ENCODE measurements at places on chromosomes 6 and 20. TPM values are rescaled to one million over a fixed set of nuclear protein-coding genes. Genes with fewer than 3 reads are reported as not detected.

GRCh38 chr20:53635221-53635620 lies 41.6 kb upstream of the ZNF217 start:
- no peak for DNase-seq

GRCh38 chr6:135909737-135910387 lies 58.4 kb downstream of the PDE7B start:
- DNase-seq, result no peak

DNA sequence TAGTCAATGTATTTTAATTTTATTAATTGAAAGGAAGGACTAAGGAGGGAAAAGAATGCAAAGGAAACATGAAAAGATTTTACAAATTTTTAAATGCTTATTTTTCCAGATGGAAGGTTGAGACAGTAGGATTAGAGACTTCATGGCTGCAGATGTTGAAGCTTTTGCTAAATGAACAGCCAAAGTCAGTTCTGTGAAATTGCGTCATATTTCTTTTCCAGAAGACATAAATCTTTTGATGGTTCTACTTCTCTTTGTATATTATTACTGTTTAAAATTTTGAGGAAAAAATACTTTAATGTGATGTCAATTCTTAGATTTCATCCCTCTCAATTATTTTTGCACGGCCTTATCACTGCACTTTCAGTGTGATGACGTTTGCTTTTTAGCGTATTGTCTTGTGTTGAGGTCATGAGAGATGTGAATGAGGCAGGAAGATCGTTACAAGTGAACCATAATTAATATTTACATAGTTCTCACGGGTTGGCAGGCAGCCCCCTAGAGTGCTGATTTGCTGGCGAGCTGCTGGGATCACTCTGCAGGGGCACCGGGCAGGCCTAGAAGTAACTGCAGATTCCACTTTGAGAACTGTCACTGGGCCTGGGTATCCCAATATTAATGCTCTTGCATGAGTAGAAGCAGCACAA lies 158.1 kb downstream of the TBXT start:
- DNase-seq, result no peak

- no peak for DNase-seq
These were observed 185.3 kb downstream of the OGFRL1 start for GRCh38 chr6:71473926-71474325.

GRCh38 chr6:73747289-73747688 lies 51.3 kb downstream of the CD109 start:
- no peak for DNase-seq

DNA sequence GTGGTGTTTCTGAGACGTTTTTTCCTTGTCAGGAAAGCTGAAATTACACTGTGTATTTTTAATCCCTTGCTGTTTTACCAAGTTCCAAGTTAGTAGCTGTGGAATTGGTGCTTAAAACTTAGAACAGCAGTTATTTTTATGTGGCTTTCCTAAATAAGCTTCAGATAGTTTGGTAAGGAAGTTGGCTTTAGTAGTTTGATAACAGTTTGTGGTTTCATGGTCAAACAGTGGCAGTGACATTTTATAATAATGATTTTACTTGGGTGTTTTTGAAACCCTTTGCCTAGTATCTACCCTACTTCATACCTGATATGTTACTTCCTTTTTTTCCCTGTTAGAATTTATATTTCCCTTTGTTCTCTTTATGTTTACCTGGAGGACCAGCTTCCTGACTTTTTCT lies 164.9 kb downstream of the JARID2 start:
- DNase-seq, result no peak

- no peak for DNase-seq
These were observed 154.3 kb upstream of the TENT5A start for GRCh38 chr6:81906709-81907204.

The TTK gene
- 4.2 TPM for total RNA-seq

GRCh38 chr6:75211920-75212590 lies 6.2 kb upstream of the COL12A1 start:
- DNase-seq, result no peak
